ENCODE measurements at places on chromosomes 4 and X. TPM values are rescaled to one million over a fixed set of nuclear protein-coding genes. Genes with fewer than 3 reads are reported as not detected.

GRCh38 chr4:122650148-122650547 is 29.3 kb upstream of the IL21 start:
- DNase-seq: no peak

GRCh38 chr4:2825740-2826139 is 17.9 kb upstream of the ADD1 start:
- no peak for DNase-seq

DNA sequence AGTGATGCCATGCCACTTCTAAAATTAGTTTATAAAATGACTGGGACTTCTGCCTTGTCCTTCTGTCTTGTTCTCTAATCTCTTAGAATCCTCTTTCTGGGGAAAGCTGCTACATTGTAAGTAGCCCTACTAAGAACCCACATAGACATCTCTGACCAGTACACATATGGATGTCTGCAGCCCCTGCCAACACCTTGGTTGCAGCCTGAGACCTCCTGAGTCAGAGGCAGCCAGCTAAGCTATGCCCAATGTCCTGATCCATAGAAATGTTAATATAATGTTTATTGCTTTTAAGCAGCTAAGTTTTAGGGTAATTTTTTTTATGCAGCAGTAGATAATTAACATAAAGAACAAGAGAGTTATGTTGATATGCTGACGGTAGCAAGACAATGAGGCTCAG is 1029.5 kb upstream of the INTU start:
- no peak for DNase-seq

DNA sequence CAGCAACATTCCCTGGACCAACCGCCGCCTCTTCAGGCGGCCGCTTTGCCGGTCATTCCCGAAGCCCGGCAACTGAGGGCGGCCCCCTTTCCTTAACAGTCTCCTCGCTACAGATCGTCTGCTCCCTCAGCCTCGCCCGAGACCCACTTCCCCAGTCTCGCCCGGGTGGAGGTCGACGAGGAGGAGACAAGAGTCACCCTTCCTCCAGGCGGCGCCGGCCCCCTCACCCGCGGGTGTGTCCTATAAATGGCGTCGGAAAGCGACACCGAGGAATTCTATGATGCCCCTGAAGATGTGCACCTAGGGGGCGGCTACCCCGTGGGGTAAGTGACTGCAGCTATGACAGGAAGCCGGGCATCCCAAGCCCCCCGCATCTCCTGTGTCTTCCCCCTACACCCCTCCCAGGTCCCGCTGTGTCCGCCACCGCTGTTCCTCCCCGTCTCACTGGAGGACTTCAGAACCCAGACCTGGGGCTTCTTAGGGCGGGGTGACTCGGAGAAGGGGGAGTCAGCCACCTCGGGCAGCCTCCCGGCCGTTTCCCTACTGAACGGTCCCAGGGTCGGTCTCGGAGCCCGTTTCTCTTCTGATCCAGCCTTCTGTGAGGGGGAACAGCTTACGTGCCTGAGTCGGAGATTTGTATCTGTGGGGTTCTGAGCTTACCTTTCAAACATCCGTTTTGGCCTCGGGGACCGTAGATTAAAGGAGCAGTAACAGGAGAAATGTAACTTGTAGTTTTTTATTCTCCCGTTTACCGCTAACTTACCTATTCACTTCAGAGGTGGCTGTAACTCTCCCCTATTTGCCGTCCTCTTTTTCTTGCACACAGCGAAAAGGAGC is 570 bp downstream of the WDR44 start:
- DNase-seq: no peak

DNA sequence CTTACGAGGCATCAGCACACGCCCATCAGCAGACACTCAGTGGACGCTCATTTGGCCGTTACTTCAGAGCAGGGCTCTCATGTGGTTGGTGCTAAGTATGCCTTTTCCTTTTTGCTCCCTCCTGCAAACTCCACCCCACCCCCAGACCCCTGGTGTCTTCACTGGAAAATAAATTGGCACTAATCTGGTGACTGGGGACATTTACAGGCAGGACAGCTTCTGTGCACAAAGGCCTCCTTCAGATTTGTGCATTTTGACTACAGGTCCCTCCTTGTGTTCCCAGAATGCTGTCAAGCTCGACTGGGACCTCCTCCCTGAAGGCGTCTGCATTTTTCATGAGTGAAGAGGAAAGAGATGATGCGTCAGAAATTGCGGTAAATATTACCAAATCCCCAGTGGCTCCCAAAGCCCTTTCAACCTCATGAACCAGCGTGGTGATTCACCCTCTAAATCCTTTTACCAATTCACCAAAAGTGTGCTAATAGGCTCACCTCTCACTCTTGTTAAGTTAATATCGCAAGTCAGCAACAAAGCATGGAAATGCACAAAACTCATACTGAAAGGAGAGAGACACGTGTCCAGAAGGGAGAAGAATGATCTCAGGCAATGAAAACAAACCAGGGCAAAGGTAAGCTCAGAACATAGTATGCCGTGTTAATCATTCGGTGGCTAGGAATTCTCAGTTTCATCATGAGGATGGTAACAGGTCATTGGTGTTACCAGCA is 119.0 kb downstream of the NKX6-1 start:
- DNase-seq: peak; percentile 59

C4orf50 gene
- 0.01 TPM for polyA plus RNA-seq

PF4V1 gene
- polyA plus RNA-seq: not detected
